Activated naive CD8-positive, alpha-beta T cell treated with anti-CD3 and anti-CD28 coated beads for 36 hours (primary cell): ENCODE measurements at places on chromosomes 13 and 19. TPM values are rescaled to one million over a fixed set of nuclear protein-coding genes. Genes with fewer than 3 reads are reported as not detected.

DNA sequence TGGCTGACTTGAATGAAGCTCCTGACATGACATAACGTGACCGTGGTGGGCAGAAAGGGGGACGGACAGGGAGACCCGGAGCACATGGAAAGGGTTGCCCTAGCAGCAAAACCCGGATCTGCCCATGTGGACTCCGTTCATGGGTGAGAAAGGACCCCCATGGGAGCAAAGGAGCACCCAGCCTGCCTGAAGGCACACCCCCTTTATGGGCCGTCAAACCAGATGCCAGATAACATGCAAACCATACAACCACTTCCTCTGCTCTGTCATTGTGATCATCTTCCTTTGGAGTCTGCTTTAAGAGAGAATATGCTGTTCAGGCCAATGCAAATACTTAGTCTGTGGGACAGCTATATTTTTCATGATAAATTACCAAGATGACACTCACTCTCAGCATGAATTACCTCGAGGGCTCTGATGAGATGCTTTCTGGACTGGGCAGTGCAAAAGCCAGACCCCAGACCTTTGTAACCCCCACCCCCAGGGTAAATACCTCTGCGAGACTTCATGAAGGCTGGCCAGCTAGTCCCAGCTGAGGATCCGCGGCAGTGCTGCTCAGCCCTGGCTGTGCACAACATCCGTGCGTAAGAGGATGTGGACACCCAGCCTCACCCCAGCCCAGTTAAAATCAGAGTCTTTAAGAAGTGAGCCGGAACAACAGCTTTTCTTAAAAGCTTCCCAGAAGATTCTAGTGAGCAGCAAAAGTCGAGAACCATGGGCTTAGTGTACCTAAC lies 126.6 kb downstream of the USP12 start:
- DNase-seq, result peak; percentile 15

DNA sequence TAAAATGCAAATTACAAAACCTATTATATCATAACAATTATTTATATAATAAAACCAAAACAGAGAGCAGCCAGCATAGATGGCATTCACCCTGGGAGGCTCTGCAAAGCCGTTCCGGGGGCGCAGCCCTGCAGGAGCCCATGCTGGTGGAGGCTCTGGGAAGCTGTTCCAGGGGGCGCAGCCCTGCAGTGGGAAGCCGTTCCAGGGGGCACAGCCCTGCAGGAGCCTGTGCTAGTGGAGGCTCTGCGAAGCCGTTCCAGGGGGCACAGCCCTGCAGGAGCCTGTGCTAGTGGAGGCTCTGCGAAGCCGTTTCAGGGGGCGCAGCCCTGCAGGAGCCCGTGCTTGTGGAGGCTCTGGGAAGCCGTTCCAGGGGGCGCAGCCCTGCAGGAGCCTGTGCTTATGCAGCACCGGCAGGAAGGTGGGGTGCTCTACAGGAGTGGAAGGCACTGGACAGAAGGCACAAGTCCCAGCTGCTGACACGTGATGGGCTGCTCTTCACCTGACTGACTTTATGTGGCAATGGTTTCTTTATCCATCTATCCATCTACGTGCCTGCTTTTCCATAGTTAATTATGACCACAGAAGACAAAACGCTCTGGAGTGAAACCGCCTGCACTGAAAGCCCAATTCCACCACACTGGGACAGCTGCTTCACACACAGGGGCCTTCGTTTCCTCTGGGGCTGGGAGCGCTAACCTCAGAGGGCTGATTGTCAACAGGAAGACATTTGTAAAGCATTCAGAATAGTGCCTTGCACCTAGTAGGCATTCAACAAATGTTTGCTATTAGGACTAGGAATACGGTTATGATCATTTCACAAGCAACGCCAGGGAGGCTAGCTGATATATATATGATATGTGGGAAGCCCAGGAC lies 23.7 kb downstream of the PCID2 start:
- no peak for DNase-seq

DNA sequence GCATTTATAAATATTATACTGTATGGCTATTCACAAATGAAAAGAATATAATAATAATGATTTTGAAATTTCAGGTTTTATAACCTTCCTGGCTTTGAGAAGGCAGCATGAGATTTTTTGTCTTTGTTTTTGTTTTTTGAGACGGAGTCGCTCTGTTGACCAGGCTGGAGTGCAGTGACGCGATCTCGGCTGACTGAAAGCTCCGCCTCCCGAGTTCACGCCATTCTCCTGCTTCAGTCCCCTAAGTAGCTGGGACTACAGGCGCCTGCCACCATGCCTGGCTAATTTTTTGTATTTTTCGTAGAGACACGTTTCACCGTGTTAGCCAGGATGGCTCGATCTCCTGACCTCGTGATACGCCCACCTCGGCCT lies 64.1 kb downstream of the ZNF429 start:
- peak; percentile 41 for DNase-seq

DNA sequence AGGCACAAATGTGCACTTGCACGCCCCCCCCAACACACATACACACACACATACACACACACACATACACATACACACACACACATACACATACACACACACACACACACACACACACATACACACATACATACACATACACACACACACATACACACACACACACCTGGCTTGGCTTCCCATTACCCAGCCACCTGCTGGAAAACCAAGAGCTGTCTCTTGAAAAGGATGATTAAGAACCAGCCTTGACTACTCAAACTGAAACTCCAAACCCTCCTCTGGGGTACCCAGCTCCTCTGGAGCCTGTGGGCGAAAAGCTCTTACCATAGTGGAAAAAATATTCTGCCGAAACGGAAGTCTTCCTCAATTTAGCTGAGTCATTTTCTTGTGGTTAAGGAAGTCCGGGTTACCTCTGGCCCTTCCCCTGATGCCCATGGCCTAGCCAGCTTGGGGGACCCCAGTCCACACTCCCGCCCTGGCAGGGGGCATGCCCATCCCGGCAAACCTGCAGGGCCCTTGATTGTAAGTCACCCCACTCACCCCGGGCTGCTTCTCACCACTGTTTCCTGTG lies 21.9 kb downstream of the CEBPA start:
- DNase-seq, result peak; percentile 62

DNA sequence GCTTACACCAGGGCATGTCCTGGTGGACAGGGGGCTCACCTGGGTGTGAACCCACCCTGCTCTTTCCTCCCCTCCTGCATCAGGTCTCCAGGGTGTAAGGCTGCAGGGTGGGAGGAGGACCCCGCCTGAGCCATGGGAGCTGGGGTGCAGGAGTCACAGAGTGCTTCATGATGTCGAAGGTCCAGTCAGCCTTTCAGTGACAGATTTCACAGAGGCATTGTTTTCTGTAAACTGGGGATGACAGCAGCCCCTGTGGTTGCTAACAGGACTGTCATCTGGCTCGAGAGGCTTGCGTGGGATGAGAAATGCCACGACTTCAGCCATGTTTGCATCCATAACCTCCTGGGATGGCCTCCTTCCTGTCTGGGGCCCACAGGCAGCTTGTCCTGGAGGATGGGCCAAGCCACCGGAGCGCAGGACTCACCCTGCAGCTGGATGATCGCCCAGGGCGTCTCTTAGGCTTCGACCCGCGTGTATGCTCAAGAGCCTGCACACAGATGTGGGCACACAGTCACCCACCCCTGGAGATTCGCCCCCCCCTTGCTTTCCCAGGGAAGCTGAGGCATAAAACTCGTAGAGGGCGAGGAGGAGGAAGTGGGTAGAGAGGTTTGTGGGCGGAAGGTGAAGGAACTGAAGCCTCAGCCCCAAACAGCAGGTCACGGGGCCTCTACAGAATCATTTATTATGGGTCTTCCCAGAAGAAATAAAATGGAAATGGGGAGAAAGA lies 4.9 kb downstream of the NANOS3 start:
- DNase-seq, result no peak

GRCh38 chr19:28581468-28581770 lies 631.5 kb downstream of the UQCRFS1 start:
- no peak for DNase-seq

GRCh38 chr13:33403807-33404362 lies 118.3 kb upstream of the STARD13 start:
- DNase-seq, result no peak

The KLK6 gene
- total RNA-seq, result not detected

The DGKH gene
- total RNA-seq, result 11.7 TPM

The ZSCAN1 gene
- not detected for total RNA-seq
